HFFc6 (cell line): ENCODE measurements at places on chromosomes 3 and 15.
A peak's percentile ranks its signal among the peaks of the same experiment; 100 is the strongest.

DNA sequence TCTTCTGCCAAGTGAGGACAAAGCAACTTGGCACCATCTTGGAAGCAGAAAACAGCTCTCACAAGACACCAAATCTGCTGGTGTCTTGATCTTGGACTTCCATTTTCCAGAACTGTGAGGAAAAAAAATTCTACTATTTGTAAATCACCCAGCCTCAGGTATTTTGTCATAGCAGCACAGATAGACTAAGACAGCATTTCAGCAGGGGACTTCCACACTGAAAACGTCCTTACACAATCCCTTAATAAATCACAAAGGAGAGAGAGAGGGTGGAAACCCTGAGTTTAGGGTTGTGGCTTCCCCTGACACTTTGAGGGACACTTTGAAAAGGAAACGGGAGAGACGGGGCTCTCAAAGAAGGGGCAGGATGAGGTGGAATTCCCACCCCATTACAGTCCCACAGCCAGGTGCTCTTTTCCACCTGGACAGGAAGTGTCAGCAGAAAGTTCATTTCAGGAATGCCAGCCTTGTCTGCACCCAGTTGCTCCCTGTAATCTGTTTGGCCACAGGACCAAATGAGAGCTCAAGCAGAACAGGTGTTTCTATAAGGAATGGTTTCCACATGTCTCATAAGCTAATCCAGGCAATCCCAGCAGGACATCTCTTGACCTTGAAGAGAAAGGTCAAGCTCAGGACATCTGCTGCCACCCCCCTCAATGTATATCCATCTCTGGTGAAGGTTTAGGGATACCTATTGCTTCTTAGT lies 51.3 kb downstream of the MYLK start:
- DNase-seq, result no peak

DNA sequence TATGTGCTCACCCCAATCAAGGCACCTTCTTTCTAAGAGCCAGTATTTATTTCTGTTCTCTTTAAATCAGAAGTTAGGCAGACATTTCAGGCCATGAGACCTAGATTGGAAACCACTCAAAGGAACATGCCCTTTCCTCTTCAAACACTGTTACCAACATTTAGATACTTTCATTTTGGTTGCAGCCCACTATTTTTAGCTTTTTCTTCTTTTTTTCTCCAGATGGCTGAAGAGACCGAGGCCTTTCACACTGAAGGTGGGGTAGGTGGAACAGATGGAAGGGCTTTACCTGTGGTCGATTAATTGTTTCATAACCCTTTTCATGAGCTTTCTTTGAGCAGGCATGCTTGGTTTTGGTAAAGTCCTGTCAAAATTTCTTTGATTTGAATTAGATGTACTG lies 10.9 kb upstream of the LZTFL1 start:
- no peak for DNase-seq

GRCh38 chr3:37189109-37189508 lies 14.7 kb upstream of the LRRFIP2 start:
- DNase-seq, result no peak

GRCh38 chr3:189123595-189124387 lies 48.0 kb upstream of the TPRG1 start:
- no peak for DNase-seq

DNA sequence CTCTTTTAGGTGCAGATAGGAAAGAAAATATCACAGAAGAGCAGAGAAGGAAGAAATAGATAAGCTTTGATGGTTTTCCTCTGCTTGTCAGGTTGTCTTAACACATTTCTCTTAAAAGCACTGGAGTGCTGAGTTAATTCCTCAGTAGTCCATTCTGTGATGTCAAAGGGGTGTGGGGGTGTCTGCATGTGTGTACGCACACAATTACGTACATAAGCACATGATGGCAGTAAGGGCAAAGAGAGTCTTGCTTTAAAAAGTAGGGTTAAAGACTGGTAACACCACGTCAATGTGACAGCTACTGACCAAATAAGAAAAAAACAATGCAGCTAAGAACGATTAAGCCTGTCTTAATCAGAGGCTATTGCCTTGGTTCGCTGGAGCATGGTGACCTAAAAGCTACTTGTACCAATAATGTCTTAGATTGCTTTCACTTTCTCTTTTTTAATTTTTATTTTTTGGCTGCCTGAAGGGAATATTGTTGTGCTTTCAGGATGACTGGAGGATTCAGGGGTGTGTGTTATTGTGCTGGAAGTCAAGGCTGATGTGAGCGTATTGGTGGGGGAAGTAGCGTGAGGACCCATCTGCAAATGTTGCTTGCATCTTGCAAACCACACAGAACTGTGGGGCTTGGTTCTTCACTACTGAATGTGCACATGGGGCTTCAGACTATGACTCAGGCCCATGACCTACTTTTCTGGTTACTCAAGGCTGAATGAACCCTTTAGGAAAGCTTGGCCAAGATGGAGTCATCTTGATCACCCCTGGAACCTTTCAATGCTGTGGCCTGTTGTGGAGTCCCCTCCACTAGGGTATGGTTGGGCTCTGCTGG lies 417.8 kb upstream of the TPM1 start:
- DNase-seq, result peak; percentile 70

DNA sequence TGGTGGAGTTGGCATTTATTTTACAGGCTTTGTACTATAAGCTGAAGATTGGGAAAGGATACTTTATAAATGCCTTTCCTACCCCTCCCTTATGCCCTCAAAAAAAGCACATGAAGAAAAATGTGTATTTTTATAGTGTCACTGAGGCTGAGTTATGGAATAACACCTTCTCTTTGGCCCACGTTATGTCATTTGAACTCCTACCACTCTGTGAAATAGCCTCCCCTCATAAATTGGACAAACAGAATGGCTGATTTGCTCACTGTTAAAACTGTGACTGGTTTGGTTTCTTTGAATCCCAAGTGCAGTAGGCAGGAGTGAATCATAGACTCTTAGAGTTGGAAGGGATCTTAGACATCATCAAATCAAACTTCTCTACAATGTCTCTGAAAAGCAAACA lies 95.2 kb upstream of the SKOR1 start:
- no peak for DNase-seq

DNA sequence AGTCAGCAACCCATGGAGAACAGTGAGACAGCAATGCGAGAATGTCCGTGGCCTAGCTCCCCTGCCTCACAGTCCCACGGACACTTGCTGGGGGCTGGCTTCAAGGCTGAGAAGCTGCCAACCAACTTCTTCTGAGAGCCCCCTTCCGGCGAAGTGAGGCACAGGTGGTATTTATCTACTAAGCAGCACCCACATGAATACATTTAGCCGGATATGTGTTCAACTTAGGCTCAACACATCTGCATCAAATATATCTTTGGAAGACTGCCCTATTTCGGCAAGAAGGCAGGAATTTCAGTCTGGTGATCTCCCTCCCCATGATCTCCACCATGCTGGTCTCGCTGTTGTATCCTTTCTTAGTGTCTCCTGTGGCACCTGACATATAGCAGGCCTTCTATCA lies 340.9 kb upstream of the NR2E3 start:
- peak; percentile 13 for DNase-seq

DNA sequence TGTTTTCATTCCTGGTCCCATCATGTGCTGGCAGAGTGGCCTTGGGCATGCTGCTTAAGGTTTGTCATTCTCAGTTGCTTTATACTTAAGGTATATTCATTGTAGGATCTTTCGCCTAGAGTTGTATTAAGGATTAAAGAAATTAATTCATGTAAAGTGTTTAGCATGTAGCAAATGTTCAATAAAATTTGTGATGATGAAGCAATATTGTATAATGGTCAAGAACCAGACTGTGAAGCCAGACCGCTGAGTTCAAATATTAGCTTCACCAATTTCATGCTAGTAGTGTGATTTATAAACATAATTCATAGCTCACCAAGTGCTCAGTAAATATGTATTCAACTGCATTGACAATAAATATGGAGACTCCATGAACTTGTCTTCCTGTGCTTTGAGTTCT lies 178.5 kb downstream of the BBX start:
- no peak for DNase-seq

- DNase-seq, result peak; percentile 91
These were observed at the start of gene ETFA for GRCh38 chr15:76311100-76311953. ETFA (minus strand) TSS chr15:76311469; CDS start chr15:76311388, 81 bp downstream.

DNA sequence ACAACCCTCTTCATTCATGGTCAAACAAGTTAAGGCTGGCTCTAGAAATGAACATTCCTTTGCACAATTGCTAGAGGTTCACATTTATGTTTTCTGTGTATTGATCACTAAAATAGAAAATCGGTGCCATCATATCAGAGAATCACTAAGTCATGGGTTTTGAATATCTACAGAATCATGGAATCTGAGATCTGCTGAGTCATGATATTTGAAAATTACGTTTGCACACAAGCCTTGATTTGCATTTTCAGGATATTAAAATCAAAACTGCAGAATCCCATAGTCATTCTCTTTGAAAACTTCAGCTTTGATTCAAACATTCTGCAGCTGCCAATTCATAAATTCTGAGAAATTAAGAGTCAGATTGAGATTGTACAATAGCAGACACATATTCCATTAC lies 26.1 kb upstream of the CHRNA7 start:
- no peak for DNase-seq

- DNase-seq, result no peak
These were observed 273.6 kb downstream of the MECOM start for GRCh38 chr3:169389925-169390253.

GRCh38 chr3:183697123-183697609 lies 431 bp upstream of the YEATS2 start:
- DNase-seq, result no peak

GRCh38 chr3:27575499-27575898 lies 91.3 kb upstream of the SLC4A7 start:
- DNase-seq, result no peak

DNA sequence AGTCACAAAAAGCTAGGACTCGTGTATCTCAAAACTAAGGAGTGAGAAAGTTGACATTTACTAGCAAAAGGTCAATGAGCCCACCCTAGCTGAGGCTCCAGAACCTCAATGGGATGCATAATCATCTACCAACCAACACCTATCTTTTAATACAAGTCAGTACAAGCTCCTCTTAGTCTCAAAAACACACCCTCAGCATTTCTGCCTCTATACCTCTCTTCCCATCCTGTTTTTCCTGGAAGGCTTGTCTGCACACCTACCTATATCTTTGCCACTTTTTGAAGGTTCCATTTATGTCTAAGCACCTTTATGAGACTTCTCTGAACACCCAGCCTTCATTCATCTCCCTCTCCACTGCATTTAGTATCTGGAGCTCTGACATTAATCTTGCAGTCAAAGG lies 10.0 kb downstream of the WWTR1 start:
- DNase-seq, result no peak

- no peak for DNase-seq
These were observed 50.8 kb upstream of the PRR23E start for GRCh38 chr3:127141921-127142730.

GRCh38 chr3:128271536-128272332 lies 118.5 kb downstream of the EEFSEC start:
- no peak for DNase-seq

DNA sequence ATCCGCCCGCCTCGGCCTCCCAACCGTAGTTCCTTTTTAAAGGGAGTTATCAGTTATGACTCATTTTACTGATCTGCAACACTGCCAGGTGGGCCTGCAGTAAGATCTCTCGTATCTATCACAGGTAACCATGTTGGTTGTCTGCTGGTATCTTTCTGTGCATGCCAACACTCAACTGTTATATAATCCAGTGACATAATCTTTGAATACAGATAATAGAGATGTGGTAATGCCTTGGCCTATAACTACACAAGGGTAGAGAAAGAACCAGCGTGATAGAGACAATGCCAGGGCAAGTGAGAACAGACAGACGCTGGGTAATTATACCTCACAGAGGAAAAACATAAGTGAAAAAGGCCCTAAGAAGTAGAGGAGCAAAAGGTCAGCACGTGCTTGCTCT lies 11.0 kb upstream of the ARPP19 start:
- DNase-seq, result no peak

DNA sequence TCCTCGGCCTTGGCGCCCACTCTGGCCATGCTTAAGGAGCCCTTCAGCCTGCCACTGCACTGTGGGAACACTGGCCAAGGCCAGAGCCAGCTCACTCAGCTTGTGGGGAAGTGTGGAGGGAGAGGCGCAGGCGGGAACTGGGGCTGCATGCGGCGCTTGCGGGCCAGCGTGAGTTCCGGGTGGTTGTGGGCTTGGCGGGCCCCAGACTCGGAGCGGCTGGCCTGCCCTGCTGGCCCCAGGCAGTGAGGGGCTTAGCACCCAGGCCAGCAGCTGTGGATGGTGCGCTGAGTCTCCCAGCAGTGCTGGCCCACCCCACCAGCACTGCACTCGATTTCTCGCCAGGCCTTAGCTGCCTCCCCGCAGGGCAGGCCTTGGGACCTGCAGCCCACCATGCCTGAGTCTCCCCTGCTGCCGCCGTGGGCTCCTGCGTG lies 13.1 kb upstream of the UBP1 start:
- DNase-seq, result no peak

DNA sequence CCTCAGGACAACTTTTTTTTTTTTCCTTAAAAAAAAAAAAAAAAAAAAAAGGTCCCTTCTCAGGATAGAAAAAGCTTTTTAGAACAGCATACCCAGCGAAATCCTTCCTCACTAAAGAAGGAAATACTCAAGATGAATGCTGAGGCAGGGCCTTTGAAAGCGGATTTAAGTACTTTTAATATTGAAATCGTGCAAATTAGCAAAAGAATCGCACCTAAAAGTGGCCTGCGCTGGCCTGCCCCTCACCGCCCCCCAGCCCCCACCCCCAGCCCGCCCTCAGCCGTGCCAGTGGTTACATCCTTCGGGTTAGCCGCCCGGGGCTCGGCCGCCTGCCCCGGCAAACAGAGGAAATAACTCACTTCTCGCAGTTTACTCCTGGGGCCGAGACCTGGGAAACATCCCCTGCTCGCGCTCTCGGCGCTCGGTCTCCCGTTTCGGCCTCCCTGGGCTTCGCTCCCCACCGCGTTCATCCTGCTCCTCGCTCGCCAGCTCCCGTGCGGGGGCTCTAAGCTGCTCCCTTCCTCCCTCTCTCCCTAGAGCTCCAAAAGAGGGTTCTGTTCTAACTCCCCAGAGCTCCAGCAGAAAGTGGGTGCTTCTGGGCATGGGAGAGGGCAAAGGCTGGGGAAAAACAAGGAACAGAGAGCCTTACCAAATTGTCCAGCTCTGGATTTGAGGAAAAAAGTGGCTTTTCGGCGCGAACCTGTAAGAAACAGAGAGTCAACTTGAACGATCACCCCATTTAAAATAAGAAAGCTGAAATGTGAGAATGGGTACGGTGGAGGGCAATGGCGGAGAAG lies 5.2 kb downstream of the MEIS2 start:
- no peak for DNase-seq

DNA sequence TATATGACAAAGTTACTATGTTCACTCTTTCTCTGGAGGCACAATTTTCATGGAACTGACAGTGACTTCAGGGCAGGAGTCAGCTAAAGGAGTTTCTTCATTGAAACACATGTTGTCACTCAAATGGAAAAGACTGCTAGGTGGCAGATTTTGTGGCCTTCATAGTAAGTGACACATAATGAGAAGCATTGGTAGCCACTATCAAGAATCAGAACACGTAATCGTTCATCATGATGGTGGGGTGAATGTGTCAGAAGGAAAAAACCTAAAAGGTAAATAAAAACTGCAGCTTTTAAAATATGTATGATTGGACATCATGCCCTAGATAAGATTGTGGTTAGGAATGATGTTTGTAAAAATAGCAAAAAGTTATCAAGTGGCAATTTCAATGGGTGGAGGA lies 1491.0 kb downstream of the SI start:
- no peak for DNase-seq
